ENCODE measurements at places on chromosomes 13 and 19.
A peak's percentile ranks its signal among the peaks of the same experiment; 100 is the strongest.

DNA sequence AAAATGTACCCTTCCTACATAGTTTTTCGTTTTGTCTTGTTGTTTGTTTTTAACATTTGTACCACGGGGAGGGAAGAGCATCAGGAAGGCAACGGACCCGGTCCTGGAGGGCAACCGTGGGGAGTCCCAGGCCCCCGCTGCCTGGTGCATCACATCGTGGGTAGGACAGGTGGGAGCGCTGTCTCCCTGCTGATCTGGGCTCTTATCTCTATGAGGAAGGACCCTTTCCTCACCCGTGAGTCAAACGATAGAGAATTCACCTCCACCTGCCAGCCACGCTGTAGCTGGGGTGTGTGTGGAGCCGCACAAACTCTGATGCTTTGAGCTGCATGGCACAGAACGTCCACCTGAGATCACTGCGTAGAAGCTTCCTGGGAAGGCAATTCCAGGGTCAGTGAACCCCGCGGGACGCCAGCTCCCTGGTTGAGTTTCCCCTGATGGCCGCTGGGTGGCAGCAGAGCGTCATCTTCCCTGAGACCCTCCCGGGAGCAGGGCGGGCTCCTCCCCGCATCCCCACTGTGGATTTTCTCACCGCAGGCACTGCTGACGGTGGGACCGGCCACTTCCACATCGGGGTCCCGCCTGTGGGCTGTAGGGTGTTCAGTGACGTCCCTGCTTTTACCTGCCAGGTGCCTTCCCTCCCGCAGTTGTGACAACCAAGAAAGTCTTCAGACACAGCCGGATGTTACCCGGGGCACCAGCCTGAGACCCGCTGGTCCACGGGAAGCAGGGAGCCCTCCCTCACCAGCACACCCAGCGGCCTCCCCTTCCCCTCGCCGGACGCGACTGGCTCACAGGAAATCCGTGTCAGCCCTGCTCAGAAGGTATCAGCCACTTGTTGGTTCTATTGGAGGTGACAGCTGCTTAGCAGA, 54.7 kb downstream of the ZNF787 start:
- peak; percentile 40 for DNase-seq

- no peak for DNase-seq
Measured at GRCh38 chr13:99765869-99766268, 205.7 kb downstream of the ZIC5 start.

DNA sequence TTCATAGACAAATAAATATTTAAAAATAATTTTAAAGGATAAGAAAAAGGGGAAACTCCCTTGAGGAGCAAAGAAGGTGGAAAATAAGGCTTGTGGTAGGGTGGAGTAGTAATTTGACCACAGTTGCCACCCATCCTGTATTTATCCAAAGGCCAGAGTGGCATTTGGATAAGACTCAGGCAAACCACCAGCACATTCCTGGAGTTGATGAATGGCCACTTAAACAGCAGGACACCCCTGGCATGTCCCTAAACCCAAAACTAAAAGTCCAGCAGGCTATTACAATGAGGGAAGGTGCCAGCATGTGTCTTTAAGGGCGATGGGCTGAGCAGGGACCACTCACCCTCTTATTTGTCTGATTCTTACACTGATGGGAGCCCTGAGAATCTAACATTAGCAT, 9.8 kb upstream of the FRY start:
- no peak for DNase-seq

- DNase-seq = no peak
Measured at GRCh38 chr19:30630289-30631032, 258.3 kb downstream of the ZNF536 start.

DNA sequence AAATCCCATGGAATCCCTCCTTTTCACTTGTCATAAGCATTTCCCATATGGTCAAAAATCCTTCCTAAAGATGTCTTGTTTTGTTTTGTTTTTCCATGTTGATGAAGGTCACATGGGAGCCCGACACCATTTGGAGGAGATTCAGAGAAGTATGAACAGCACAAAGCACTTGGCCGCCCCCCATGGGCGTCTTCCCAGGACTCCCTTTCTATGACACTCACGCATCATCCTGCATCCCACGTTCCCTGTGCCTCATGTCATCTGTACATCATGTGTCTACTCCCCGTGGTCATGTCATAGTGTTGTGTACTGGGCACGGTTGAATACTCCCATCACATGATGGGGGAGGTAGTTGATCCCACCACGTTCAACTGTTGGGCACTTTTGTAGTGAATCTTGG, 2.0 kb downstream of the ZSCAN1 start:
- DNase-seq = no peak

DNA sequence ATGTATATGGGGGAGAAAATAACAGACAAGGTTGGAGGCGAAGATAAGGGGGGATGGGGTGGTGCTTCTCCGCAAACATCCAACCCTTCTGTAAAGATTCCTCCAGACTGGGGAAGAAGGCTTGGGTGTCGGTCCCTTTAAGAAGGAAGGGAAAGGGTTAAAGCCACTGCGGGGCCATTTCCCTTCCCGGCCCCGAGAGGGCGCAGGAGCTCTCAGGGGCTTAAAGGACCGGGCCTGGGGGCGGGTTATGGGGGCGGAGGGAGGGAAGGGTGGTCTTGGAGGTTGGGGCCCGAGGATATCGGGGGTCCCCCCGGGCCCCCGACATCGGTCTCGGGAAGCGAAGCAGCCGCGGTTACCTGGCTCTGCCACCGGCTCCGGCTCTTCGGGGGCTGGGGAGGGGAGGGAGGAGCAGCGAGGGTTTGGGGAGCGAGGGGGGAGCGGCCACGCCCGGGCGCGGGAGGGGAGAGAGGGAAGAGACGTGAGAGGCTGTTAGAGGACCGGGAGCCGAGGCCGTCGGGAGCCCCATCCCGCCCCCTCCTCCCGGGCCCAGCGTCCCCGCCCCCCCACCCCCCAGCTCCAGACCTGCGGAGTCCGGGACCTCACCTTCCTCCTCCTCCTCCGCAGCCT, 2.8 kb downstream of the TNNT1 start:
- no peak for DNase-seq

DNA sequence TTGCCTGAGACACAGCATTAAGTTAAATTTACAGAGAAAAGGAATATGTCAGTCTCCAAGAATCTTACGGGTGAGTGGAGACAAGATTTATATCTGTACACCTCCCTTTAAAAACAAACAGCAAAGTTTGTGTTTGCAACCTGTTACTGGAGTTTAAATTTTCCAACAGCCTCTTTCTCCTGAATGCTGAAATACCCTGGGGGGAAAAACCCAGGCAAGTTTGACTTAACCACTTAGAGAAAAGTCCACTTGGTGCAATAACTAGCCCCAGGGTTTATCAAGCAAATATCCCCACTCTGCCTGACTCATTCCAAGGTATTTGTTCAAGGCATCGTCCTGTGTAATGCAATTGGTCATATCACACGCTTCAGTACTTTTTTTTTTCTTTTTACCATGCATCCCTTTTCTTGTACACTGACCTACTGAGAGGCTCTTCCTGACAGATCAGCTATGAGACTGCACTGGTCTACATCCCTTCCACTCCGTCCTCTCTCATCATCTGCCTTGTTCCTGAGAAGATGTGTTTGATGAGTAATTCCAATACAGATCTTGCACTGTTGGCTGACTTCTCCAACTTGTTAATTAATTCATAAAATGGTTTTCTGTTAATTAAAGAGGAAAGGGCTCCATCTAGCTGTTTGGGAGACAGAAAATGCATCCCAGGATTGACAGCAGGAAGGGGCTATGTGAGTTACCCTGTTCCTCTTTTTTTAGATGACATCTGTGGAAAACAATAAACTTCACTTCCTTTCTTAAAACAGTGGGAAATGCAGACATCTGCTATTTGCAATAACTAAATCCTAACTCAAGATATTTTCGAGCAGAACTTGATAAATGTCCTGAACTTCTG, 212.5 kb upstream of the IRS2 start:
- DNase-seq = no peak

DNA sequence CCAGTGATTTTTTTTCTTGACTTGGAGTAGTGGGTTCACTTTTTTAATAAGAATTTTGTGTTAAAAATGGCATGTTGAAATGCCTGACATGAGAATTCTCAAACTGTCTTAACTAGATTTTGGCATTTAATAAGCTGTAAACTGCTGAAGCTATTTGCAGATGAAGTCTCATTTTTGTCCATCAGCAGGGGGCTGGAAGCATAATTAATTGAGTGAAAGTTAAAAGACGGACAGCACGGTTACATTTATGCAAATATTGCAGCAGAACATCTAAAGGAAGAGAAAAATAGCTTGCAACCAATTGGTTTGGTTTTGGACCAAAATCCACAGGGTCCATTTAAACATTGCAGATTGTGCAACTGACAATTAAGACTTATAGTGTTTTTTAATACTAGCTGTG, 837.3 kb upstream of the KLHL1 start:
- no peak for DNase-seq

DNA sequence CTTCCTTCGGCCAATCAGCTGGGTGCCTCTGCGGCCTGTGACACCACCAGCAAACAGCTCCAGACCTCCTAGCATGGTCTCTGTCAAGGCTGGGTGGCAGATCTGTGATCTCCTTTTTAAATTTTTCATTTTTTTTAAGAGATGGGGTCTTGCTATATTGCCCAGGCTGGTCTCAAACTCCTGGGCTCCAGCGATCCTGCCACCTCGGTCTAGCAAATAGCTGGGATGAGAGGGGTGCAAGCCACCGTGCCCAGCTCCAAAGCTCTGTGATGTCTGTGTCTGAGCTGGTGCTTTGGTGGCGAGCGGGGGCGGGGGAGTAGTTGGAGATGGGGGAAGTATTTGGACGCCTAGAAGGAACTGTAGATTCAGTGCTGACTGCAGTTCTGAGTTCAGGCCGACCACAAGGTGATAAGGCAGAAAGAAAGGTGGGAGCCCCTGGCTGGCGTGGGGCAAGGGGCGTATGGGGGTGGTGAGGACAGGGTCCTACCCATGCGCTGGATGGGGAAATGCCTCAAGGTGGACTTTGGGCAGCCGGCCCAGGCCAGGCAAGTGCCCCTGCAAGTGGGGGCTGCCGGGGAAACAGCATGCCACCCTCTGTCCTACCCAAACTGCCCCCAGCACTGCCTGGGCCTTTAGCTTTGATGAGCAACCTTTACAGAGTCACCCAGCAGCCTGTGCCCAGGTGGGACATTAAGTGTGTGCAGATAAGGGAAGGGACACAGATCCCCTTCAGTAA, 5.5 kb downstream of the DPP9 start:
- DNase-seq = no peak

GRCh38 chr13:23794267-23795161, 94.7 kb downstream of the MIPEP start:
- no peak for DNase-seq

GRCh38 chr13:102628559-102628958, 31.8 kb downstream of the TPP2 start:
- no peak for DNase-seq

GRCh38 chr13:23039266-23039935, 141.4 kb upstream of the SGCG start:
- no peak for DNase-seq

DNA sequence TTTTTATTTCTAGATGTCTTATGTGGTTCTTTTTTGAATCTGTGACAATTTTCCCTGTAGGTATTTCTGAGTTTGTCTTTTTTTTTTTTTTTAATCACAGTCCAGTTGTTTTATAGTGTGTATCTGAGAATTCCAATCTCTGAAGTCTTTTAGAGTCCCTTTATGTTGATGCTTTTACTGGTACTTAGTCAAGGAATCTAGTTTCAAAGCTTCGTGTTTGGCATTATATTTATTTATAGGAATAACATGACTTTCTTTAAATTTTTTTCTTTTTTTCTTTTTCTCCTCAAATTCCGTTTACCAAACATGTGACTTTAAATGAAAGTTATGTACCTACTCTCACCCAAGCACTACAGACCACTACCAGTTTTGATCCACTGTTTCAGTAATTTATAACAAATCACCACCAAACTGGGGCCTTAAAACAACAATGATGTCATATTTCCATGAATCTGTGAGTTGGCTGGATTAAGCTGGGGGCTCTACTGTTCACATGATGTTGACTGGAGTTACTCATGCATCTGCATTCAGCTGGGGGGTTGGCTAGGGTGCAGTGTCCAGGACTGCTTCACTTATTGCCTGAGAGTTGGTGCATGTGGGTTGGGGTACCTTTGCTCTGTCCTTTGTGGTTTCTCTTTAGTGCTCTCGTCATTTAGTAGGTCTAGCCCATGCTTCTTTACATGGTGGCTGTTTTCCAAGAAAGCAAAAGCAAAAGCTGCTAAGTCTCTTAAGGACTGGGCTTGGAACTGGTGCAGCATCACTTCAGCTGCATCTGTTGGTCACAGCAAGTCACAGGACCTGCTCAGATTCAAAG, 22.3 kb downstream of the KCTD4 start:
- DNase-seq = no peak

DNA sequence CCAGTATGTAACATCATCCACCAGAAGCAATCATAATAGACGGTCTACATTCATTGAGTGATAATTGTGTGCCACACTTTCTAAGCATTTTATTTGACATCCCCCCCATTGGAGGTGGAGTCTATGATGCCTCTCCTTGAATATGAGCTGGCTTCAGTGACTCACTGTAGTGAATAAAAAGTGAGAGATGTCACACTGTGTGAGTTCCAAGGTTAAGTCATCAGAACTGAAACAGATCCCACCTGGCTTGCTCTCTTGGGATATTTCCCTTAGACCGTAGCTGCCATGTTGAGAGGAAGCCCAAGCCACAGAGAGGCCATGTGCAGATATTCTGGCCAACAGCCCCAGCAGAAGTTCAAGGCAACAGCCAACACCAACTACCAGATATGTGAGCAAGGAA, 12.6 kb downstream of the RTBDN start:
- no peak for DNase-seq

- DNase-seq = no peak
Measured at GRCh38 chr19:3423183-3423829, 56.9 kb downstream of the NFIC start.

DNA sequence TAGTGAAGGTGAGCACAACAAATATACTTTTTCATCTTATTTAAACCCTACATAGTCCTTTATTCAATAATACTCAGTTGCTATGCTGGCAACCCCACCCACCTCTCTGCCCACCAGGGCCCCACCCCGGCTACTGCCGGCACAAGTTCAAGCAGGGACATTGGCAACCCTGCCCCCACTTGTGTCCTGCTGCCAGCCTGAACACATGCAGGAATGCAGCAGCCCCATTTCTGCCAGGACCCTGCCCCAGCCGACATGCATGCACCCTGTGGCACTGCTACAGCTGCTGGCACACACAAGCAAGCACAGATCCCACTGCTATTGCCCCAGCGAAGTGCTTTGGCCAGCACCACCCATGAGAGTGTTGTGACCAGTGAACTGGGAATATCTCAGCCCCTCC, 289.8 kb downstream of the COG6 start:
- no peak for DNase-seq

GRCh38 chr13:39684531-39685137, 29.2 kb downstream of the COG6 start:
- no peak for DNase-seq

GRCh38 chr19:43316591-43317319, 36.7 kb upstream of the CD177 start:
- no peak for DNase-seq

- DNase-seq = no peak
Measured at GRCh38 chr13:90696656-90697055, 650.8 kb upstream of the MIR17HG start.

DNA sequence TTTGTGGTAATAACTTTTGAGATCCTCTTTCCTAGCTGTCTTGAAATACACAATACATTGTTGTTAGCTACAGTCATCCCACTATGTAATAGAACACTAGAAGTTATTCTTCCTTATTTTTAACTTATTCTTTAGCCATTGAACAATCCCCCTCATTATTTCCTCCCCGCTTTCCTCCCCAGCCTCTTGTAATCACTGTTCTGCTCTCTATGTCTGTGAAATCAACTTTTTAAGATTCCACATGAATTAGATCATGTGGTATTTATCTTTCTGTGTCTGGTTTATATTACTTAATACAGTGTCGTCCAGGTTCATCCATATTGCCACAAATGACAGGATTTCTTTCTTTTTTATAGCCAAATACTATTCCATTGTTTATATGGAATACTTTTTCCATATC, 72.9 kb downstream of the SLC10A2 start:
- DNase-seq = no peak
